ENCODE measurements at places on chromosomes 1 and 21. TPM values are rescaled to one million over a fixed set of nuclear protein-coding genes. Genes with fewer than 3 reads are reported as not detected.
A peak's percentile ranks its signal among the peaks of the same experiment; 100 is the strongest.

GRCh38 chr1:215032911-215033526, 49.5 kb upstream of the KCNK2 start:
- DNase-seq, result no peak

- no peak for DNase-seq
Measured at GRCh38 chr21:36700971-36701755, 2.2 kb downstream of the SIM2 start.

DNA sequence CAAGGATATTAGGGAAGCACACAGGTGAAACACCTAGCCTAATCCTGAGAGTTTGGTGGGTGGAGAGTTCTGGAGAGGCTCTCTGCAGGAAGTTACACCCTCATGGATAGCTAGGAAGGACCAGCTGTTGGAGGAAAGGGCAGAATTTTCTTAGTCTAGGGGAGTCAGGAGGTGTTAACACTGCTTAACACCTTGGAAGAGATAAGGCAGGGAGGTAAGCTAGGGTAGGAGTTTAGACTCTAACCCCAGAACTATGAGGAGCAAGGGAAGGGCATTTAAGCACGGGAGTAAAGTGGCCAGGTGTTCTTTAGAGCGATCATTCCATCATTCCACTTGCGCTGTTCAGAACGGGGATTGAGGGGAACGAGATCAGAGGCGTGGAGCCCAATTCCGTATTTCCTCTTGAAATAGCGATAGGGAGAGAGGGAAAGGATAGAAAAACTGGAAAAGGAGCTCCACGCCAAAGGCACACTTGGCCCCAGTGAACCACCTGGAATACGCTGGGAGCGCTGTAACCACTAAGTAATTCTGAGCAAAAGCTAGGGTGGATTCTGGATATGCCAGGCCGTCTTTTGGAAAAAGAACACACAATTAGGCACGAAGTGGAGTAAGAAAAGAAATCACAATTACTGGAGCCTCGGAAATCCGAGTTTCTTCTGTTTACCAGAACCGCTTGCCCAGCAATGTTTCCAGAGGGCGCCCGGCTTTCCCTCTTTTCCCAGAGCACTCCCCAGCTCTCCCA, 1.5 kb upstream of the GPR137B start:
- no peak for DNase-seq

DNA sequence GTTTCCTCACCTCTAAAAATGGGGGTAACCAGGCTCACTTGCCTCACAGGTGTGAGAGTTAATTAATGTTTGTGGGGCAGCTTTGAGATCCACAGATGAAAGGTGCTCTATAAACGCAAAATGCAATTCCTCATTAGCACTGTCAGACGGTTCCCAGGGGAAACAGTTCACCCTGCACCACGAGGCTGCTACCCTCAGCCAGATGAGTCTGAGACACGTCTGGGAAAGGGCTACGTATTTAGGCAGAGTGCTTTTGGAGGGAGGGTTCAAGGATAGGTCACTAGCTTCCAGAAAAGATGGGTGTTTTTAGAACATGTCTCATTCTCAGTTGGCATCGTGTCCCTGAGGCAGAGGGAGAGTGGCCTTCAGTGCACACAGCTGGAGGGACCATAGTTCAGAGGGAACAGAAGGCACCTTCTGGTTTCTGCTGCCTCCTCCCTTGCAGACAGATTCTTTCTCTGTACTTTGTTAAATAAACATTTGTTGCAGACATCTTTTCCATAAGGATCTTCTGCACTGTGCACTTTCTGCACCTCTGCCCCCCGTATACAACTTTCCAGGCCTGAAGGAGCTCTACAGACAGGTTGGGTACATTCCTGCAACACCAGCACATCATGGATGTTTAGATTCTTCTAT, 139.9 kb downstream of the CLIC6 start:
- DNase-seq, result no peak

- no peak for DNase-seq
Measured at GRCh38 chr1:9835404-9835757, 11.6 kb upstream of the CLSTN1 start.

DNA sequence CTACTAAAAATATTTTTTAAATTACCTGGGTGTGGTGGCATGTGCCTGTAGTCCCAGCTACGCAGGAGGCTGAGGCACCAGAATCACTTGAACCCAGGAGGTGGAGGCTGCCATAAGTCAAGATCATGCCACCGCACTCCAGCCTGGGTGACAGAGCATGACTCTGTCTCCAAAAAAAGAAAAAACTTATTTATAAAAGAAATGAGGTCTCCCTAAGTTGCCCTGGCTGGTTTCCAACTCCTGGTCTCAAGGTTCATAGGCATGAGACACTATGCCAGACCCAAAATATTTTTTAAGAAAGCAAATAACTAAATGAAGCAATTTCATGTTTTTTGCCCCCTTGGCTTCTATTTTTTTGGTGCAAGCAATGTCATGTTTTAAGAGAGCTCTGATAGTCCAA, 32.9 kb downstream of the EIF4G3 start:
- DNase-seq, result no peak

- no peak for DNase-seq
Measured at GRCh38 chr1:206779638-206780037, 7.3 kb upstream of the IL10 start.

DNA sequence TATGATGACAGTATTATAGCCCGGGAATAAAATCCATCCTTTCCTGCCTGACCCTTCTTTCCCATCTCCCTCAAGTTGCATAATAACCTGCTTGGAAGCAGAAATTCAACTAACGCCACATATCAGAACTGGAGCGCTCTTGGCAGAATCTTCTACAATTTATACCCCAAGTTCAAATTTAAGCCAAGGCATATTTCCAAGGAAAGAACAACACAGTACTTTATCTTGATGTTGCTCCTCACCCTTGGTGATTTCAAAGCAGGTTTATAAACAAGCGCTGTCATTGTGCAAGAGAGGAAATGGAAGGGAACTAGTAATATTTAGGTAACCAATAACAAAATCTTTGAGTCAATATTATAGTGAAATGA, 38.0 kb upstream of the PTGFRN start:
- peak; percentile 83 for DNase-seq

- no peak for DNase-seq
Measured at GRCh38 chr21:42431196-42431595, 27.5 kb downstream of the UBASH3A start.

- DNase-seq, result peak; percentile 80
Measured at GRCh38 chr1:206658264-206658980, 23.1 kb downstream of the DYRK3 start.

DNA sequence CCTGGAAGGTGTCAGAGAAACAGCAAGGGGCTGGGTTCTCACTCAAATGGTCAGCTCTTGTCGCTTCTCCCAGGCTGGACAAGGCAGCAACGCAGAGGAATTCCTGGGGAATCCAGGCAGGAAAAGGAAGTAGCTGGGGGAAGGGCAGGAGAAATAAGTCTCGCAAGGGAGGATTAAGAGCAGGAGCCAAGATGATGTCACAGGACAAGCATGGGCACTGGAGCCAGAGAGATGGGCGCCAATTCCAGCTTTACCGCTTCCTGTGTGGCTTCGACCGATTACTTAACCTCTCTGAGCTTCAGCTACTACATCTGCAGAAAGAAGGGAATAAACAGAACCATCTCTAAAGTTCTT, 70.5 kb downstream of the SSBP3 start:
- peak; percentile 97 for DNase-seq

GRCh38 chr1:22717037-22717760, 6.6 kb downstream of the EPHB2 start:
- no peak for DNase-seq

DNA sequence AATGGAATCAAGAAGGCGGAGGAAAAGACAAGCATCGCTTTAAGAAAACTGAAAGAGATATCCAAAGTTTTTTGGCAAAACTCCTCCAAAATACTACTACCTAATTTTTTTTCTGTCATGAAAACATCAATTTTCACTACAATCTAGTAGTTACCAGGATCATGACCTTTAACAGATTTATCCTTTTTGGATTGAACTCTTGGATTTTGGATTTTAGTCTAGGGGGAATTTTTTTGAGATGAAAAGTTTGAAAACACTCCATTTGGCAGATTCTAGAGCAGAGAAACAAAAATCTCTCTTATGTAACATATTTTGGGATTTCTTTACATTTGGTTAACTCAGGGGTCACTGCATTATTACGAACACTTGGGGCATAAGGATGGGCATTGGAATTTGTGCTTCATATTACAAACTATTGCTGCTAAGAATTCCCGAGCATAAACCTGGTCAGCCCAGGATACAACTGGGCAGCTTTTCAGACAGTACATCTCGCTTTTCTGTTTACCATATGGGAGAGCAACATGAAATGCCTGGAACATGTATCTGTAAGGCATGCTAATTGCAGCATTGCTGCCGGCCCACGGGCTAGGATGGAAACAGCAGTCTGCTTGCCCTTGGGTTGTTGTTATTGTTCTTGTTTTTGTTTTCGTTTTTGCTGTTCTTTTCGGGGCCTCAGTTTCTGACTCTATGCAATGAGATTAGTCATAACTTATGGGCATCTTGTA, 264.3 kb downstream of the RHOU start:
- DNase-seq, result no peak

GRCh38 chr1:209767096-209767495, 11.2 kb downstream of the TRAF3IP3 start:
- DNase-seq, result no peak

- DNase-seq, result no peak
Measured at GRCh38 chr1:20380175-20380574, 89.5 kb downstream of the VWA5B1 start.

- DNase-seq, result no peak
Measured at GRCh38 chr1:52601519-52601918, 652 bp upstream of the GPX7 start.

GRCh38 chr1:92924501-92924900, 36.8 kb downstream of the DIPK1A start:
- no peak for DNase-seq

DNA sequence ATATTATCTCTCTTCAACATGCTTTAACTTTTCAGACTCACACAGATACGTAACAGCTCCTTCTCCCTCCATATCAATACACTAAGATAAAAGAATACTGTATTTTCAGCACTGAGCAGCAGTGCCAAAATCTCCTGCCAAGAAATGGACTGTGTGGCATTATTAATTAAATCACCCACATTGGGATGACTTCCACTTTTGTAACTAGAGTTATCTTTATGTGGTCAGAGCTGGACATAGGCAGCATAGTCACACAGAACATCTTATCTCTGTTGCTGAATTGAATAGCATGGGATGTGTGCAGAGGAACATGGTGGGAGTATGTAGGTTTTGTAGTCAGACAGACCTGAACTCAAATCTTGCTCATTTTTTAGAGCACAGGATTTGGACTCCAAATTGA, 41.4 kb upstream of the CACYBP start:
- DNase-seq, result no peak

DNA sequence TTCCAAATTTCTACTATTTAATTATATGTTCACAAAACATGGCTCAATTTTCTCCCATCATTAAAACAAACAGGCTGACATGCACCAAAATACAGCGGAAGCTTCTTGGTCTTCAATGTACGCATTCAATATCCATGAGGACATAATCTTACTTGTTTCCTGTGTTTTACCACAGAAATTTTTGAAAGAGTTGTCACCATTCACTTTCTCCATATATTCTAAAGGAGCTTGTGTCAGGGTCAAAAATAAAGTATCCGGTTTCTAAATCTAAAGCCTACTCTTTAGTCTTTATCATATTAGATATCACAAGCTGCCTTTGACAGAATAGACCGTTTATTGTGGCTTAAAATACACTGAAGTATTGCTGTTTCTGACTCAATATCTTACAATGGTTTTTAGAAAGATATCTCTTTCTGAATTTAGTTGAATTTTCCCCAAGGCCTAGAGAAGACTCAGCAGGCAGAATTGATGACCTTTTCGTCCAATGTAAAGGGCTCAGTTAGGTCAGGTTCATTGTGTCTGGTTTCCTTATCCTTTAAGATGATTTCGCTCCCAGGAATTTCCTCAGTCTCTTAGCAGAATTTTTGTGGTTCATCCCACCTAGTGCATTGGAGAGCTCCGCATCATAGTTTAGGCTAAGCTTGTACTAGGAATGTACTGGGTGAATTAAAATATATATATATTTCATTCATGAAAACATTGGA, 717.2 kb downstream of the NCAM2 start:
- DNase-seq, result peak; percentile 92

- DNase-seq, result no peak
Measured at GRCh38 chr21:25103500-25104207, 503.6 kb downstream of the MRPL39 start.

DNA sequence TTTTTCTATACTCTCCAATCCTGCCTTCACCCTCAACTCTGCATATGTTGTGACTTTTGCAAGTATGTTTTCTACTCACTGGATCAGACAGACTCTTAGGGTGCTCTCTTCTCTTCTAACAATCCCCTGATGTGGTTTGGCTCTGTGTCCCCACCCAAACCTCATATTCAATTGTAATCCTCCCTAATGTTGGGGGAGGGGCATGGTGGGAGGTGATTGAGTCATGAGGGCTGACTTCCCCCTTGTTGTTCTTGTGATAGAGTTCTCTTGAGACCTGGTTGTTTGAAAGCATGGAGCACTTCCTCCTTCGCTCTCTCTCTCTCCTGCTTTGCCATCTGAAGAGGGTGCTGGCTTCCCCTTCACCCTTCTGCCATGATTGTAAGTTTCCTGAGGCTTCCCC, 148.9 kb upstream of the IGSF21 start:
- no peak for DNase-seq

RPE65 gene
- polyA plus RNA-seq, result not detected

PCSK9 gene
- 2.4 TPM for polyA plus RNA-seq

HPCAL4 gene
- not detected for polyA plus RNA-seq

TMEM82 gene
- polyA plus RNA-seq, result not detected

BRDT gene
- polyA plus RNA-seq, result not detected

CATSPERE gene
- 0.27 TPM for polyA plus RNA-seq

SLC9C2 gene
- 0.87 TPM for polyA plus RNA-seq

S100A7A gene
- not detected for polyA plus RNA-seq

ASCL5 gene
- 0.16 TPM for polyA plus RNA-seq

PLXNA2 gene
- 35.6 TPM for polyA plus RNA-seq

ERICH3 gene
- polyA plus RNA-seq, result not detected

PTAFR gene
- not detected for polyA plus RNA-seq

HMCN1 gene
- 12.5 TPM for polyA plus RNA-seq

ANGPTL3 gene
- polyA plus RNA-seq, result 0.94 TPM

SSX2IP gene
- 12.3 TPM for polyA plus RNA-seq
